ENCODE measurements at places on chromosomes 1 and 21.

DNA sequence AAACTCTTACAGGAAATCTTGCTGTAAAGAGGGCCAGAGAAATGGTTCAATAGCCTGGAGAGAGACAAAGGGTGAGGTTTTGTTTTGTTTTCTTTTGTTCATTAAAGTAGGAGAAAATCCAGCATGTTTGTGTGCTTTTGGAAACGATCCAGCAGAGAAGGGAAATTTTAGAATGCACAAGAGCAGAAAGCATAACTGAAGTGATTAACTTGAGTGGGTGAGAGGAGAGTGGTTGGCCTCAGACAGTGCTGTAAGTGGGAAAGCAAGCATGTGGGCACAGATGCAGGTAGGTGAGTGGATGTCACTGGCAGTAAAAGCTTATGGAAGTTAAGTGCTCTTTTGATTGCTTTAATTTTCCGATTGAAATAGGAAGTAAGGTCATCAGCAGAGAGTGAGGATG, 50.2 kb downstream of the EEIG2 start:
- no peak for DNase-seq

GRCh38 chr1:203818399-203818798, 23.0 kb downstream of the ZBED6 start:
- DNase-seq, result no peak

GRCh38 chr1:3590139-3590763, 21.1 kb downstream of the MEGF6 start:
- no peak for DNase-seq

GRCh38 chr1:51551848-51552296, 32.8 kb upstream of the EPS15 start:
- DNase-seq, result no peak

DNA sequence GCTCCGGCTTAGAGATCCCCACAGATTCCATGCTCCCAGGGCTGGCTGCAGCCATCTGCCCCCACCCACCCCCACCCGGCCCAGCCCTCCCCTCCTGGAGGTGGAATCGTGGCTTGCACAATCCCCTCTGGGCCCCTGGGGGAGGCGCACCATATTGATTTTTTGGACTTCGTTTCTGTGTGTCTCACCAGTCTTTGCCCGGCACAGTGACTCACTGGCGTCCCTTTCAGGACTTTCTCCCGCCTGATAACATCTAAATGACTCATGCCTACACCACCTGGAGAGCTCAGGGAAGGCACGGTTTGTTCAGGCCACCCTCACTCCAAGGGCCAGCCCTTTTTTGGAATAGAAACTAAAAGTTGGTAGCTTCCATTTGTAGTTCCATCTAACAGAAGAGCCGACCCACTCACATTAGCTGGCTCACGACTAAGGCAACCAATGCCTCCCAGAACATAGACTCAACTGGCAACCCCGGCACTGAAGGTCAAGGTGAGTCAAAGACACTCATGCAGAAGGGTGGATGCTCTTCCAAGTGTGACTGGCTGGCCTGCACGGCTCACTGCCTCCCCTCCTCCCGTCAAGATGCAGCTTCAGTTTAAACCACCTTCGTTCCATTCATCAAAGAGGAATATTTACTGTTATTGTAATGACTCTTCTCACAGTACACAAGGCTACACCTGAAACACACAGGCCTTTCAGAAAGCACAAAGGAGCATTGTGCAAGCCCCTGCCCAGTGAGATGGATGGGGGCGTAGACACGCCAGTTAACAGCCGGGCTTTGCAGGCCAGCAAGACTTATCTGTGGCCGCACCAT, 18.1 kb upstream of the ETS2 start:
- DNase-seq, result no peak

All from stimulated activated CD4-positive, alpha-beta T cell treated with anti-CD3 and anti-CD28 coated beads, Interleukin-1b, Interleukin-23, amount 100 ng/mL, for 4 hours (primary cell).